ENCODE measurements at places on chromosomes 2 and 18.
A peak's percentile ranks its signal among the peaks of the same experiment; 100 is the strongest.

GRCh38 chr2:144325086-144325485 is 194.8 kb downstream of the ZEB2 start:
- DNase-seq: peak; percentile 89

- DNase-seq: no peak
These were observed 245.7 kb downstream of the NBAS start for GRCh38 chr2:15315411-15315810.

DNA sequence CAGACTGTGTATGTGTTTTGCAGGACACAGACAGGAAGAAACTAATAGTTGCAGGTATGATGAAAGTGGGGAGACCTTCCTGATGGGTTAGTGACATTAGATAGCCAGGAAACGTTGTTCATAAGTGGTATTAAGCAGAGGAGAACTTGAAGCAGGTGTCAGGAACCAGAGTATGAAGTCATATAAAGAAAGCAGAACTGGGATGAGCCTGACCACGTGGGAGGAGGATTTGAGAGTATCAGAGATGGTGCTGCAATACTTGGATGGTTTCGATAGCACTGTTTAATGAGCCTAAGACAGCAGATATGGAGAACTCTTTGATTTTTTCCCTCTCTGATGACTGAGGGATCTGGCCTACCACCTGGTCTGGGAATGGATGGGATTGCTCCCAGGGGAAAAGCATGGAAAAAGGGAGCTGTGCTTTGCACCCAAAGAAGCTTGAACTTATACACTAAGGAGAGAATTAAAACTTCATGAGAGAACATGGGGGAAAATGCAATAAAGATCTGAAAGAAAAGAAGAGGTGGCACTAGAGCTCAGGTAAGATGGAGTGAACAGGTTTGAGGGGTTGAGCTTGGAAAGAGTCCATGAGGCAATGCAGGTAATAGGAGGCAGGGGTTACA is 226.0 kb upstream of the LRRTM1 start:
- DNase-seq: no peak

DNA sequence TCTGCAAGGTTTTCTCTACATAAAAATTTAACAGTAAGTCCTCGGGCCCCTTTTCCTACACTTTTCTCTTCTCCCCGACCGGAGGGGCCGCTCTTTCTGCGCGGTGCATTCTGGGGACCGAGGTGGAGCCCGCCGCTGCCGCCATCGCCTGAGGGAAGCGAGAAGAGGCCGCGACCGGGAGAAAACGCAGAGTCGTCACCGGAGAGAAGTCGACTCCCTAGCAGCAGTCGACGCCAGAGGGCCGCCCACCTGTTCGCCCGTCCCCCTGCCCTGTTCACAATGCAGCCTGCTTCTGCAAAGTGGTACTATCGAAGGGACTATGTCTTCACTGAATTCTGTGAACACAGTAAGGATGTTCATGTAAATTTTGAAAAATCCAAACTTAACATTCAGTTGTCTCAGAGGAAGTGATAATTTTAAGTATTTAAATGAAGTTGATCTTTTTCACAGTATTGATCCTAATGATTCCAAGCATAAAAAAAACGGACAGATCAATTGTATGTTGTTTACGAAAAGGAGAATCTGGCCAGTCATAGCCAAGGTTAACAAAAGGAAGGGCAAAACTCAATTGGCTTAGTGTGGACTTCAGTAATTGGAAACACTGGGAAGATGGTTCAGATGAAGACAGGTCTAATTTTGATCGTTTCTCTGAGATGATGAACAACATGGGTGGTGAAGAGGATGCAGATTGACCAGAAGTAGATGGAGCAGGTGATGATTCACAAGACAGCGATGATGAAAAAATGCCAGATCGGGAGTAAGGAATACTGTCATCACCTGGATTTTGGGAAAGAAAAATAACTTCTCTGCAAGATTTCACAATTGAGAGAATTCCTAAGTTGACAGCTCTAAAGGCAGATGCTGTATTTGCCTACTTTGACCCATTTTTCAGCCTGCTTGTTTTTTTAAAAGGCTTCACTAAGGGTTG is 55.8 kb downstream of the ASXL2 start:
- DNase-seq: peak; percentile 75

DNA sequence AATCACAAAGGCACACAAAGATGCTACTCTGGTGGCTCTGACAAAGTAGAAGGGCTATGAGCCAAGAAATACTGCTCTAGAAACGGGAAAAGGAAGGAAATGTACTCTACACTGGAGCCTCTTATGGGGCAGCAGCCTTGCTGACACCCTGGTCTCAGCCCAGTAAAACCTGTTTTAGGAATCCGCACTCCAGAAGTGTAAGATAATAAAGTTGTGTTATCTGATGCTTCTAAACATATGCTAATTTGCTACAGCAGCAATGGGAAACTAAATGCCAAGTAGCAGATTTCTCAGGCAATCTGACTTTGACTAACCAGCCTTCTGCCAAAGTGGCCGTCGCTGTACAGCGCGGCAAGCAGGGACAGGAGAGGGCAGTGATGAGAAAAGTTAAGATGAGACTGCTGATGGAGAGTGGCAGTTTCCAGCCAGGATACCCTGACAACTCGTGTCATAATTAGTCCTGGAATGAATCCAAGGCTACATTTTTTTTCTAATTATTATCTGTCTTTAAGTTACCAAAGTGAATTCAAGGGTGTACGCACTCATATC is 99.0 kb downstream of the NETO1 start:
- DNase-seq: no peak

DNA sequence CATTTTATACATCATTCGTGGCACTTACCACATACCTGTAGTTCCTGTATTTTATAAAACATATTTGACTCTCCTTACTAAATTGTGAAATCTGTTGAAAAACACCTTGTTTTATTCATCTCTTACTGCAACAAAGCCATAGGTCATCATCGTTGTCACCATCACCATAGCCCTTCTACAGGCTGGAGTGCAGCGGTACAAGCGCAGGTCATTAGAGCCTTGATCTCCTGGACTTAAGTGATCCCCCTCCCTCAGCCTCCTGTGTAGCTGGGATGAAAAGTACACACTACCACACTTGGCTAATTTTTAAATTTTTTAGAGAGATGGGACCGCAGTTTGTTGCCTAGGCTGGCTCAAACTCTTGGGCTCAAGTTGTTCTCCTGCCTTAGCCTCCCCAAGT is 184.2 kb downstream of the PHLPP1 start:
- no peak for DNase-seq

GRCh38 chr2:160783474-160783873 is 289.9 kb upstream of the RBMS1 start:
- no peak for DNase-seq

- no peak for DNase-seq
These were observed 63.8 kb upstream of the GPR45 start for GRCh38 chr2:105177536-105178254.

DNA sequence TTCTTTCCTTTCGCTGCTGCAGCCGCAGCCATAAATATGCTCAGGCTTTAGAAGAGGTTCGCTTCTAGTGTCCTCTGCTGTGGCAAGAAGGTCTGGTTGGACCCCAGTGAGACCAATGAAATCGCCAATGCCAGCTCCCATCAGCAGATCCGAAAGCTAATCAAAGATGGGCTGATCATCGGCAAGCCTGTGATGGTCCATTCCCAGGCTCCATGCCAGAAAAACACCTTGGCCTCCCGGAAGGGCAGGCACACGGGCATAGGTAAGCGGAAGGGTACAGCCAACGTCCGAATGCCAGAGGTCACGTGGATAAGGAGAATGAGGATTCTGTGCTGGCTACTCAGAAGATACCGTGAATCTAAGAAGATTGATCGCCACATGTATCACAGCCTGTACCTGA is 2.6 kb upstream of the CATIP start:
- DNase-seq: no peak

- DNase-seq: no peak
These were observed 30.0 kb upstream of the KLHL14 start for GRCh38 chr18:32802591-32803451.

GRCh38 chr18:28036488-28036887 is 140.4 kb downstream of the CDH2 start:
- DNase-seq: no peak

- peak; percentile 89 for DNase-seq
These were observed 13.2 kb downstream of the ARL4C start for GRCh38 chr2:234483568-234484251.

DNA sequence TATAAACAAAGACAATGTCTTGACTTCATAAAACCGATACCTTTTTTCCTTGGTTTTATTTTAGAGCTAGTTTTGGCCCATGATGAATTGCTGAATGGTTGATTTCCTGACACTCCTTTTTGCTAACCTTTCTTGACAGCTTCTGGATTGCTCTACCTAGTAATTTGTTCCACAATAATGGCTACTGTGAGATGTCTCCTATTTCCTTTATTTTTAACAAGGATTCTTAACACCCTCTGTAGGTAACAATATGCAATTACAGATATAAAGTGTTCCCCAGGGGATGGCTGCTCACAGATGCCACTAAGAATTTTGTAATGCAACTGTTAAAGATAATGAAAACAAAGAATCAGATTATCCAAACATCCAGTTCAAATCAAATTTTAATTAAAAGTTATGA is 100.8 kb upstream of the ATP5MC3 start:
- peak; percentile 46 for DNase-seq

DNA sequence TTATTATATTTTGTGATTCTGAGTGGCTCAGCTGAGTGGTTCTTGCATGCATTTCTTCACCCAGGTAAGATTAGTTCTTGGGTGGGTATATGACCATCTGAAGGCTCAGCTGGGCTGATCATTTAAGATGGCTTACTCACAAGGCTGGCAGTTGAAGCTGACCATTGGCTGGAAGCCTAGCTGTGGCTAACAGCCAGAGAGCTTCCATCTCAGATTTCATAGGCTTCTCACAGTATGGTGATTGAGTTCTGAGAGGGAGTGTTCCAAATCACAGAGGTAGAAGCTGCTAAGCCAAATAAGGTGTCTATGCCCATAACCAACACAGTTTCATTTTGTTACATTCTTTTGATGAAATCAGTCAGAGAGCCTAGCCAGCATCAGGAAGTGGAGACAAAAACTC is 117.4 kb upstream of the RPRM start:
- no peak for DNase-seq

DNA sequence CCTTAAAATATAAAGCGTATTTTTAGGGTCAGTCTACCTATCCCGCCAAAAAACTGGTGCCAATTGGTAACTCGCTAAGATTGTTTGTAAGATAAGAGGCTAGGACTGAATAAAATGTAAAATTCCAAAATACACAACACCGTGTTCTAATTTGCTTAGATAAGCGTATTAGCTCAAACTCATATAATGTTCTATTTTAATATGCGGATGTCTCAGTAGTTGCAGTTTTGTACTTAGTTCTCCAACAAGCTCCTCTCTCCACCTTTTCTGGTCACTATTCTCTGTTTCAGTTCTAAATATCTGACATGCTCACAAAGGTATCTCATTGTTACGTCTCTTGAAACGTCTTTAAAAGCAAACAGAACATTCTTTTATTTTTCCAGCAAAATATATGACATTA is 24.0 kb downstream of the NETO1 start:
- no peak for DNase-seq

GRCh38 chr2:126932966-126933710 is 34.4 kb downstream of the TEX51 start:
- no peak for DNase-seq

GRCh38 chr2:164606557-164606956 is 14.7 kb downstream of the GRB14 start:
- DNase-seq: no peak

DNA sequence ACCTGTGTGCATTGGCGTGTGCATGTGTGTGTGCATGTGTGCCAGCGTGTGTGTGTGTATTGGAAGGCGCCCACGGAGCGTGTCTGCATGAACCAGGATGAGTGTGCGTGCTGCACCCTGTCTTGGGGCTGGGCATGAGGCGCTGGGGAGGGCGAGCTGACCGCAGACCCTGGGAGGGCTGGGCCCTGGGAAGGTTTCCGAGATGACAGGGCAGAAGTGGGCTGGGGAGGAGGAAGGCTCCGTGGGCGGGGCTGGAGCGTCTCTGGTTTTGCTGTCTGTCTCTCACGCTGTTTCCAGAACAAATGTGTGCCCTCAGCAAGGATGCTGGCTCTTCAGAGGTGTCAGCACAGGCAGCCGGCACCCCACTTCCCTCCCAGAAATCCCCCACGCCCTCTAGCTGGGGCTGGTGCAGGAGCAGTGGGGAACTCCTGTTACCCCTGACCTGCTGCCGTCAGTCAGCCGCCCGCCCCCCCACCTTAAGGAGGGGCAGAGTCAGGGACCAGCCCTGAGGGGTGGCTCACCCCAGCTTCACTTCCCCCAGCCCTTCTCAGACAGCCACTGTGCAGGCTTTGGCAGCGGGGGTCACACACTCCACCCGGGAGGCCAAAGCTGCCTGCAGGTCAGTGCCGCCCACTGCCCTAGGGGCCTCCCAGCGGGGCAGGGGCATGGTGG is at the start of gene GPR35:
TSS of gene GPR35 (plus strand) at position 531 of the 672 bp plus-strand sequence. CDS start 4,473 bp downstream, outside the sequence.
- DNase-seq: peak; percentile 91

- DNase-seq: no peak
These were observed 71.7 kb downstream of the DNMT3A start for GRCh38 chr2:25270061-25270460.

GRCh38 chr2:83953697-83954096 is 505.4 kb downstream of the SUCLG1 start:
- DNase-seq: no peak

- DNase-seq: no peak
These were observed 116.6 kb downstream of the PIGN start for GRCh38 chr18:62070302-62070701.

DNA sequence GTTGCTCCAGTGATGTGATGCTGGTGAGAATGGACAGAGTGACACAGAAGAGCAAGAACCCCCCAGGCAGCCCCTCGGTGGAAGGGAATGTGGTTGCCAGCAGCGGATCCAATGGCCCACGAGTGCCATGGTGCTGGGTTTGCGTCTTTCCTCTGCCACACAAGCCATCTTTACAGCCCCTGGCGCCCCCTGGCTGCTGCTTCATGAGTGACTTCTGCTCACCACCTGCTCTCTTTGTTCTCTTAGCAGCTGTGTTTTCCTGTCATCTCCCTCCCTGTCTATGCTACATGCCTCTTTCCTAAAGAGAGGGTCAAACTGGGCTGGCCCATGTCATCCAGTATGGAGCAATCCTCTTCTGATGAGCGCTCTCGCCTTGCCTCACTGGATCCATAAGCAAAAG is 300.0 kb upstream of the SMIM21 start:
- DNase-seq: peak; percentile 37

- DNase-seq: no peak
These were observed 114.1 kb upstream of the MYCN start for GRCh38 chr2:15826273-15826717.

DNA sequence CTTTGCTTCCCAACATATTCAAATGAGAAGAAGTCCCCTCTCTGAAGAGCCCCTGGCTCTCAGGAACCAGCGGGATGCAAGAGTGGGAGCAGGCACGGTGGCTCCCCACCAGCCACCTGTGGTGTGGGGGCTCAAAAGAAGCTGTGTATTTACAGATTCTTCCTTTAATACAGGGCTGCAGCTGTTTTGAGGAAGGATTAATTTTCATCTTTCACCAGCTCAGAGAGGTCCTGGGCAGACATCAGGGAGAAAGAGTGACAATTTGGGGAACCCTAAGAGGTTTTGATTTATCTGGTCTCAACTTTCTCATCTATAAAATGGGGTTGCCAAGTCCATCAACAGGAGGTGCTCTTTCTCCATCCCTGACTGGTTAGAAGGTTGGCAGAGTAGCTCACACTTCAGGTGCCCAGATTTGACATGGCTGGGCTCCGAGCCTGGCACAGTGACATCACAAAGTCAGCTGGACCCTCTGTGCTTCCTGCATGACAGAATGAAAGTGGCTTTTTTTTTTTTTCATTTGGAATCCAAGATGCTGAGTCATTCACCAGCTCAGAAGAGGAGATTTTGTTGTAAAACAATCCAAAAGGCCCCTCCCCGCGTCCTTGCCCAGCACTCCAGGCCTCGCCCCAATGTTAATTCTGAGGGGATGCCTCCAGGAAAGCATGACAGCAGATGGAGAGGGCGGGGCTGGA is 15.5 kb upstream of the SIX2 start:
- no peak for DNase-seq
